ENCODE measurements at places on chromosomes 7 and 10. TPM values are rescaled to one million over a fixed set of nuclear protein-coding genes. Genes with fewer than 3 reads are reported as not detected.
A peak's percentile ranks its signal among the peaks of the same experiment; 100 is the strongest.

DNA sequence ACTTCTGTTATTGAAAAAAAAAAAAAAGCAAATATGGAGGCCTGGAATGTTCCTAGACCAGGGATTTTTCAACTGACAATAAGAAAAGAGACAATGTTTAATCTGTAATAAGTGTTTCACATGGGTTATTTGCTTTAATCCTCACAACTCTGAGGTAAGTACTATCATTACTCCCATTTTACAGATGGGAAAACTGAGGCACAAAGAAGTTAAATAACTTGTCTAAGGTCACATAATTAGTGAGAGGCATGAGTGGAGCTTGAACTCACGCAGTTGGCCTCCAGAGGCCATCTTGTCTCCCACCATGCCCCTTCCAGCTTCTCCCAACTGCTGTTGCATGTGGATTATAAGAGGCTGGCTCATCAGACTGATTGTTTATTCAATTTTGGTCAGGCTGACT, 36.6 kb upstream of the CREB5 start:
- no peak for DNase-seq
- H3K27me3 ChIP-seq: no peaks in the 10 kb centered on the region
- no peak overlapping the region for H3K4me3 ChIP-seq
- H3K27ac ChIP-seq: no peak overlapping the region

GRCh38 chr10:44337081-44337480, 47.8 kb downstream of the CXCL12 start:
- no peak for DNase-seq
- H3K27me3 ChIP-seq: no peaks in the 10 kb centered on the region
- H3K4me1 ChIP-seq: no peaks in the 10 kb centered on the region
- H3K27ac ChIP-seq: no peak overlapping the region
- H3K36me3 ChIP-seq: no peaks in the 10 kb centered on the region

DNA sequence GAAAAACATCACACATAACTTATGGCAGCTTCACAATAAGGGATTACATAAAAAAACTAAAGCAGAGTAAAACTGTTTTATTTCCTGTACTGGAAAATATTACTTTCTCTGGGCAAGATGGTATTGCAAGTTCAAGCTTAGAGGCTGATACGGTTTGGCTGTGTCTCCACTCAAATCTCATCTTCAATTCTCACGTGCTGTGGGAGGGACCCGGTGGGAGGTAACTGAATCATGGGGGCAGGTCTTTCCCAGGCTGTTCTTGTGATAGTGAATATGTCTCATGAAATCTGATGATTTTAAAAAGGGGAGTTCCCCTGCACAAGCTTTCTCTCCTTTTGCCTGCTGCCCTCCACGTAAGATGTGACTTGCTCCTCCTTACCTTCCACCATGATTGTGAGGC, 5.1 kb upstream of the LRRC27 start:
- no peaks in the 10 kb centered on the region for H3K27me3 ChIP-seq

GRCh38 chr10:6386346-6386745, 183.6 kb downstream of the PFKFB3 start:
- no peak overlapping the region for H3K4me3 ChIP-seq
- H3K4me1 ChIP-seq: no peaks in the 10 kb centered on the region
- H3K27me3 ChIP-seq: no peaks in the 10 kb centered on the region
- no peak for DNase-seq
- no peaks in the 10 kb centered on the region for H3K36me3 ChIP-seq
- no peak overlapping the region for H3K27ac ChIP-seq

DNA sequence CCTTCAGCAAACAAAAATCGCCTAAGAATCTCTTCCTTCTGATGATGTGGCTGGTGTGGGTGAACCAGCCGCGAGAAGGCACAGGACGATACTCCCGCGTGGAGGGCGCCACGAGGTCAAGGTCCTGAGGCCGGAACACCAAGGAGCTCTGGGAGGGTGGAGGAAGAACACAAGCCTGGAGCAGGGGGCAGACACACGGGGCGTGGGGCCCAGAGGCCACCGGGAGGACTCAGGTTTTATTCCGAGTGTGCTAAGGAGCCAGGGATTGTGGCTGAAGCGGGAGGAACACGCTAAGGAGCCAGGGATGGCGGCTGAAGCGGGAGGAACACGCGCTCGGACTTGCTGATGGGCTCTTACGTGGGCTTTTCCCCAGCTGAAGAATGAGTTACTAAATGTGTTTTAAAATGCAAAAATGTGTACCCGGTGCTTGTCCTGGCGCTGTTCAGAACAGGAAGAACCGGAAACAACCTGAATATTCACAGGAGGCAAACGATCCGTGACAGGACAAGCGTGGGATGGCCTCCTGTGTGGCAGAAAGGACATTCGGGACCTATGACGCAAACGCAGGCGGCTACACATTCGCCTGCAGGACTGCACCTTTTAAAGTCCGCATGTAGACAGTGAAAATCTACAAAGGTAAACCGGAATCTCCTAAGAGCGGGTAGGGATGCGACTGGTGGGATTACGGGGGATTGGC, 64.0 kb downstream of the MAD1L1 start:
- peaks cover 5% of the 10 kb centered on the region for H3K4me1 ChIP-seq
- no peak overlapping the region for H3K4me3 ChIP-seq
- DNase-seq: no peak
- H3K36me3 ChIP-seq: peaks cover 10% of the 10 kb centered on the region
- no peak overlapping the region for H3K27ac ChIP-seq

GRCh38 chr10:102814873-102815661, 22.1 kb downstream of the CYP17A1 start:
- DNase-seq: peak; percentile 56
- peak overlapping the region; percentile 98 for H3K27ac ChIP-seq
- H3K4me3 ChIP-seq: no peak overlapping the region

DNA sequence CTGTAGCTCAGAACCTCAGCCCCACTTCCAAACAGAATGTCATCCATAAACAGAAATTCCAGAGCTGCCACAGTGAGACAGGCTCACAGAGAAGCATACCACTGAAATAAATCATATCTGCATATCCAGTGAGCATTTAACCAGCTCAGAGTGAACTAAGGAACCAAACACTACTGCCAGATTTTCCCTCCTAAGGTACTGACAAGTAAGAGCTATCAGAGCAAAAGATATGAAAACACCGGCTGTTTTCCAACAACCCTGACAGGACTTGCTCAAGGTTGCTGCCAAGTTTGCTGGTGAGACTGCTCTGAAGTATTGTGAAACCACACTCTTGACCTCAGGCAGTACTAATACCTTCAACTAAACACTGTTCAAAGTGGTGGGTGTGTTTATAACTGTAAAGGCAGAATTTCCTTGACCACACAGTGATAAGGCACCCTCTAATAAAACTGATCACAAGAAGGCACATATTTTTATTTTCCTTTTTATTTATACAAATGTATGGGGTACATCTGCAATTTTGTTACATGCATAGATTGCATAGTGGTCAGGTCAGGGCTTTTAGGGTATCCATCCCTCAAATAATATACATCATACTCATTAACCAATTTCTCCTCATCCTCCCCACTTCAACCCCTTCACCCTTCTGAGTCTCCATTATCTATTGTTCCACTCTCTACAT, 18.3 kb downstream of the SGMS1 start:
- no peaks in the 10 kb centered on the region for H3K27me3 ChIP-seq
- peak; percentile 80 for DNase-seq
- H3K27ac ChIP-seq: peak overlapping the region; percentile 54
- H3K4me3 ChIP-seq: no peak overlapping the region
- no peaks in the 10 kb centered on the region for H3K36me3 ChIP-seq
- H3K4me1 ChIP-seq: peaks cover 7% of the 10 kb centered on the region

- no peaks in the 10 kb centered on the region for H3K36me3 ChIP-seq
- no peak overlapping the region for H3K4me3 ChIP-seq
- no peak overlapping the region for H3K27ac ChIP-seq
- no peaks in the 10 kb centered on the region for H3K27me3 ChIP-seq
- DNase-seq: no peak
Observed at GRCh38 chr7:13702251-13702650, 287.2 kb downstream of the ETV1 start.

DNA sequence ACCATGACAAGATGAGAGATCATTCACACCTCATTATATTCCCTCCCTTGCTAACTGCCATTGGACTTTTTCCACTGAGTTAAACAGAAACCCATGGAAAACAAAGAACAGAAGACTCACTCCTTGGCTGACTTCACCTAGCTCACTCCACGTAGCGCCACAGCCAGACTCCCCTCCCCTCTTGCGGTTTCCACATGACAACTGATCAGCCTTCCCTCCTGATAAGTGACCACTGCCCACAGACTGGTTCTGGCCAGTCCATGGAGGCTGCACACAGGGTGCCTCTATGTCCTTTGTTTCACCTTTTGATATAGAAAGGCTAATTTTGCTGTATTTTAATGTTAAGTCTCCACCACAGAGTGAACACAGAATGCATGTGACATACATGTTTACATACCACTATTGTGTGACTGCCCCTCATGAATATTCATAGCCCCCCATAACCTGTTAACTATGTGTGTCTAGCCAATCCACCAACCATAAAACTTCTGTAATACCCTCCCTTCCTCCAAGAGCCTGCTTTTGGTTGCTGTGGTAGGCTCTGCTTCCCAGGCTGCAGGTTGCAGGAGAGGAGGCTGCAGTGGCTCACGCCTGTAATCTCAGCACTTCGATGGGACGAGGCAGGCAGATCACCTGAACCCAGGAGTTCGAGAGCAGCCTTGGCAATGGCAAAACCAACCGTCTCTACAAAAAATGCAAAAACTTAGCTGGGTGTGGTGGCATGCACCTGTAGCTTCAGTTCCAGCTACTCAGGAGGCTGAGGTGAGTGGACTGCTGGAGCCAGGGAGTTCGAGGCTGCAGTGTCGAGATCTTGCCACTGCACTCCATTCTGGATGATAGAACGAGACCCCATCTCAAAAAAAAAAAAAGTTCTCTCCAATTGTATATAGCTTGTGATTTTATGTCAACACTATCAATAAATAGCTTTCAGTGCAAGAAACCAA, 10.0 kb upstream of the IFIT5 start:
- no peak overlapping the region for H3K4me3 ChIP-seq
- no peaks in the 10 kb centered on the region for H3K27me3 ChIP-seq
- H3K36me3 ChIP-seq: peaks cover 12% of the 10 kb centered on the region
- H3K27ac ChIP-seq: no peak overlapping the region
- DNase-seq: peak; percentile 42

GRCh38 chr10:79353000-79353406, 5.7 kb downstream of the PPIF start:
- H3K36me3 ChIP-seq: peaks cover 18% of the 10 kb centered on the region
- DNase-seq: no peak
- peaks cover 3% of the 10 kb centered on the region for H3K4me1 ChIP-seq
- no peak overlapping the region for H3K27ac ChIP-seq

GRCh38 chr7:98553666-98554065, 63.4 kb upstream of the NPTX2 start:
- H3K4me1 ChIP-seq: no peaks in the 10 kb centered on the region
- no peaks in the 10 kb centered on the region for H3K36me3 ChIP-seq
- H3K27ac ChIP-seq: no peak overlapping the region

DNA sequence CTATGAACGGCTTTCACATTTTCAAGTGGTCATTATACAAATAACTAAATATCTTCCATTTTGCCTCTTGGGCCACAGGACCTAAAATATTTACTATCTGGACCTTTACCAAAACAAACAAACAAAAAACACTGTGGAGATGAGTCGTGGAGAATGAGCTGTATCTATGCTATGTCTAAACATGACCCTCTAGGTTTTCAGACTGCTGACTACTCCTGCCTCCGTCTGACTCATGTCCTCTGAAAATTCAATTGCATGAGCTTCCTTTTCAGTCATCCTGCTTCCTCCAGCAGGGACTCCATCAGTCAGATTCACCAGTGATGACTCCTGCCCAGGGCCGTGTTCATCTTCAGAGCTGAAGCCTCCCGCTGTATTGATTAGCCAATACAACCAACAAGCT, 96.8 kb downstream of the COL28A1 start:
- no peak overlapping the region for H3K4me3 ChIP-seq
- no peak overlapping the region for H3K27ac ChIP-seq
- DNase-seq: no peak
- H3K36me3 ChIP-seq: no peaks in the 10 kb centered on the region

GRCh38 chr7:48421357-48421756, 250.1 kb downstream of the ABCA13 start:
- H3K27ac ChIP-seq: no peak overlapping the region
- no peak for DNase-seq
- H3K36me3 ChIP-seq: no peaks in the 10 kb centered on the region
- H3K4me1 ChIP-seq: no peaks in the 10 kb centered on the region
- no peak overlapping the region for H3K4me3 ChIP-seq

The VOPP1 gene
- 64.0 TPM for total RNA-seq

The CPN1 gene
- not detected for total RNA-seq

The ZNF511 gene
- total RNA-seq: 53.5 TPM

The FEZF1 gene
- 0.18 TPM for total RNA-seq

The SUFU gene
- 14.0 TPM for total RNA-seq

The FAM24B gene
- total RNA-seq: 7.8 TPM

The CEP55 gene
- 3.5 TPM for total RNA-seq

The ZC3HAV1L gene
- 30.7 TPM for total RNA-seq

The CLRN3 gene
- not detected for total RNA-seq
